Urothelium cell line (cell line): ENCODE measurements at places on chromosomes 7 and 10.

GRCh38 chr7:103573479-103574058, 127.6 kb upstream of the SLC26A5 start:
- no peak for DNase-seq

GRCh38 chr10:14179251-14179650, 151.5 kb downstream of the FRMD4A start:
- no peak for DNase-seq

DNA sequence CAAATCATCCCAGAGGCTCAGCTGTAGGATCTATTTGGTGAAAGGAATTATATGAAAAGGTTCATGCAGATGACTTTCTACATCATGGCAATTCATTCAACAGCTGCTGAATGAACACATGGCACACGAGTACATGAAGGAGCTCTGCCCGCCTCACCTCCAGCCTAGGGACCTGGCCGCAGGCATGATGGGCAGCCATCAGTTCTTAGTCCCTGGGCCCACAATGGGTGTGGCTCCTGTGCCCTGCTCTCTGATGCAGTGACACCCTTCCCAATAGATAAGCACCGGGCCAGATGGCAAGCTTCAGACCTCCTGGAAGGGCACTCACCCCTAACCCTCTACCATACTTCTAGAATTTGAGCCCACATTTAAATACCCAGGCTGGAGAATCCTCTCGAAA, 3.5 kb downstream of the CHST15 start:
- DNase-seq: no peak

DNA sequence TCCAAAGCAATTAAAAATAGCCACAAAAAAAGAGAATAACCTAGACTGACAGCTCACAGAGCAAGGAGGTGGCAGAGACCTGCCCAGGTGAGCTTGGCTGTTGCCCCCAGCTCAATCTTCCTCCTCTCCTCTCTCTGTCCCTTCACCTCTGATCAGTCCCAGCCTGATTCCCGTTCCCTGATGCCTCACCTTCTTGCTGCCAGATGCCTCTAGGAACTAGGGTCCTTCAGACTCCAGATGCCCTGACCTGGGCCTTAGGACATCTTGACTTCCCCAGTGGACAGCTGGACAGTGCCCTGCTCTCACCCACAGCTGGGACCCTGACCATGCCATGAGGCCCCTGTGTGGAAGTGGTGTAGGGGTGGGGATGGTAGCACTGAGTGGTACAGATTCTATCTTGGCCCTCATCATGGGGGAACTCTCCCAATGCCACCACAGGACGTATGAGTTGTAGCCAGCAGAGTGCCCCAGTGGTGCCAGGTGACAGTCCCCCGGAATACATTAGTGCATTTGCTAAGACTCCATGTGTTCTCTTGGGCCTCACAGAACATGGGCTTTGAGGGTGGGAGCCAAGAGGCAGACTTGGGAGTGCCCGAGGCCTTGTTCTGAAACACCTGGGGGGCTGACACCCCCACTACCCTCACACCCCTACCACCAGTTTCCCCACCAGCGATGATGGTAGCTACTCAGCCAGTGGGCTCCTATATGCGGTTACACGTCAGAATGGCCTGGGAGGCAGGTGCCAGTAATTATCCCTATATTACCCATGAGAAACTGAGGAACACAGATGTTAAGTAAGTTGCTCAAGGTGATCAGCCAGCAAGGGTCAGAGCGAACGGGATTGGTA, 2.0 kb downstream of the DEPP1 start:
- DNase-seq: no peak

DNA sequence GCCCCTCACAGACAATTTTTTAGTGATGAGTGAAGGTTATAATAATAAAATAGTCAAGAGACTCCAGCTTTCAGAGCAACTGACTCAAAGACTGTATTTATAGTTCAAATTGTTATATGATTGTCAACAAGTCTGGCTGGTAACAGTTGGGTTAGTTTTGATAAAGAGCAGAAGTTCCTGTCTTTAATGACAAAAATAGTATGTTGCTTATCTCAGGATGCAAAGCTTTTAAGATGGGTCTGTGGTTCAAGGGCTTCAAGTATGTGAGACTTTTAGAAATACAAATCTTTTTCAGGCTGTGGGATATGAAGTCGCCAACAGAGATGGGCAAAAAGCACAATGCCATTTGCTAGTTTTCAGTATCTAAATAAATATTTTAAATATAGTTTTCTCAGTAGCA, 118.4 kb downstream of the ABCA13 start:
- no peak for DNase-seq
